ENCODE measurements at places on chromosomes 4 and X. TPM values are rescaled to one million over a fixed set of nuclear protein-coding genes. Genes with fewer than 3 reads are reported as not detected.

The PAGE2 gene
- total RNA-seq, result not detected

The HPSE gene
- 5.3 TPM for total RNA-seq

The RRH gene
- 0.42 TPM for total RNA-seq

The AFF2 gene
- total RNA-seq, result 2.0 TPM

The CACNA1F gene
- 3.8 TPM for total RNA-seq

The RAB9B gene
- 0.49 TPM for total RNA-seq

The TRPC3 gene
- not detected for total RNA-seq

The HEPH gene
- not detected for total RNA-seq

GRCh38 chr4:106315476-106315967 lies 487 bp downstream of the TBCK start:
- DNase-seq, result no peak

DNA sequence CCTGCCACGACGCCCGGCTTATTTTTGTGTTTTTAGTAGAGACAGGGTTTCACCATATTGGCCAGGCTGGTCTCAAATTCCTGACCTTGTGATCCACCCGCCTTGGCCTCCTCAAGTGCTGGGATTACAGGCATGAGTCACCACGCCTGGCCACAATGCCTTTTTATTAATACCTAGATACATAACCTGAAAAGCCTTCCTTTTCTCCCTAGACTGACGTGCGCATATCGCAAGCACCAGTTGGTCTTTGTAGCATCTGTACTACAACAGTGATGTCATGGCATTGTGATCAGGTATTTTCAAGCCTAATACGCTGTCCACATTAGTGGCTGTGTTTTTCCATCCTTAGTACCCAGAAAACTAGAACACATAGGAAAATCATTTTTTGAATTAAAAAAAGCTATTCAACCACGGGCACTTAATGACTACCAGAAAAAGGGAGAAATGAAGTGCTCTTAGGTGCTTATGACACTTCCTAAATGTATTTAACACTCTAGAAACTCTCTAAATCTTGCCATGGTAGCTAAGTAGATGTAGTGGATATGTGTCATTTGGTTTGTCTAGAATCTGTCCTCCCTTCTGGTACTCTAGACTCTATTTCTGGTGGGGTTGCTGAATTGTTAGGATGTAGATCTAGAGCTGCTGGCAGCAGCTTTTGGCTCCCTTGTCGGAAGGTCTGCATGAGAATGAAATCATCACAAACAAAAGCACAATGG lies 707.8 kb downstream of the STIM2 start:
- DNase-seq, result no peak

GRCh38 chrX:149495573-149496071 lies 9.5 kb downstream of the IDS start:
- DNase-seq, result no peak

GRCh38 chrX:139106069-139106468 lies 394.6 kb upstream of the FGF13 start:
- no peak for DNase-seq

- no peak for DNase-seq
Measured at GRCh38 chrX:8939322-8939721, 94.6 kb downstream of the FAM9B start.

DNA sequence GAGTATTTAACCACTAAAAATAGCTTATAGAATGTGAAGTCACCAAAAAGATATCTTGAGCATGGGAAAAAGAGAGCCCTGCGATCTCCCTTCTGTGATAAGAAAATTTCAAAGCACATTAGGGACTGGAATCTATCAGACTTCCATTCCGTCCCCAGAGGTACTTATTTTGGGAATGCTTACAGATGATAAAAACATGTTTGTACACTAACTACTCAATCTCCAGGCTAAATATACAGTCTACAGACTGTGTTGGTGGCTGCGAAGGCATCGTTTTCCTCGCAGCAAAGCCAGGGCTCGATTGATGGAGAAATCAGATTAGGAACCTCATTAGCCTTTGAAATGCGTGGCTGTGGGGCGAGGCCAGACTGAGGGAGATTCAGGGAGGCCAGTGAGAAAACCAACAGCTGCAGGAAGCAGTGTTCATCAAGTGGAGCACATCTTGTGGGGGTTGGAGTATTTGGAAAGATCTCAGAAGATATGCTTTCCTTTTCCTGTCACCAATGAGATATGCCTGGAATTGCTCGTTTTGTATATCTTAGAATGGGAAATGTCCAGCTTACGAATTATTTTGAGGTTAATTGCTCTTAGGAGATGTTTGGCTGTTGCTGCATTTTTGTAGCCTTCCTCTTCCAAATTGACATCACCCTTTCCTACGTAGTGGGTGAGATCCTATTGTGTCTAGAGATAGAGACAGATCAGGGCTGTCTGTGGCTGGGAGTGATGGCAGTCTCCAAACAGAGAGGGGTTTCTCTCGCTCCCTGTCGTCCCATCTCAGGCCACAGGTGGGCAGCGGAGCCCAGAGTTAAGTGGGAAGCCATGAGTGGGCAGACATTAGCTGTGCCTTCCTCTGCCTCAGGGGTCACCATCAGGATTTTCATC lies 224.9 kb upstream of the FAT1 start:
- no peak for DNase-seq

DNA sequence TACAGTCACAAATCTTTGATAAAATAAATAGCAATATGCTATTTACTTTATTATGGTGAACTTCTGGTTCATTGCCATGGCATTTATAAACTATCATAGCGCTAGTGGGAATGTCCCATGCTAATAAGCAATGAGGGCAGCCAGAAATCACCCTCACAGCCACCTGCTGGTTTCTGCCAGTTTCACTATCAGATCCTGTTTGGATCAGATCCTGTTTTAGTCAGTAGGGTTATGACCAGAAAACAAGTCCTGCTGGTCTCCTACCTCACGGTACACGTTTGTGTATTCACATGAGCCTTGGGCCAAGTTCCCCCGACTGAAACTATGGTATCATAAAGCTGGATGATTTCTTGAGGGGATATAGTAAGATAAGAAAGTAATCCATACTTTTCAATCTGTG lies 17.7 kb downstream of the FOXR2 start:
- no peak for DNase-seq

GRCh38 chr4:55547466-55547770 lies 709 bp upstream of the CLOCK start:
- DNase-seq, result peak; percentile 12

- DNase-seq, result no peak
Measured at GRCh38 chrX:132077912-132078311, 49.9 kb downstream of the FRMD7 start.

DNA sequence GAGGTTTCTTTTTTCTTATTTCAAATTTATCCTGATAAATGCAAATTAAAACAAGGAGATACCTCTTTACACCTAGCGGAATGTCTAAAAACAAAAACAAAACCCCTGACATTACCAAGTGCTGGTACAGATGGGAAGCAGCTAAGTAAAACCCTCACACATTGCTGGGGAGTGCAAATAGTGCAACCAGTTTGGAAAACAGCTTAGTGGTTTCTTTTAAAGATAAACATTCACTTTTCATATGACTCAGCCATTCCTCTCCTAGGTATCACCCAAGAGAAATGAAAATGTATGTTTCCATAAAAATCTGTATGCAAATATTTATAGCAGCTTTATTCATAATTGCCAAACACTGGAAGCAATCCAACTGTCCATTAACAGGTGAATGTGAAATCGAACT lies 84.1 kb upstream of the HELT start:
- DNase-seq, result no peak

- no peak for DNase-seq
Measured at GRCh38 chr4:109368661-109369060, 65.0 kb upstream of the SEC24B start.

- DNase-seq, result no peak
Measured at GRCh38 chr4:157300701-157301100, 80.2 kb downstream of the GRIA2 start.

GRCh38 chr4:82713856-82714255 lies 84.7 kb downstream of the SCD5 start:
- no peak for DNase-seq
